Caco-2 (cell line): ENCODE measurements at places on chromosomes 7 and 10.

DNA sequence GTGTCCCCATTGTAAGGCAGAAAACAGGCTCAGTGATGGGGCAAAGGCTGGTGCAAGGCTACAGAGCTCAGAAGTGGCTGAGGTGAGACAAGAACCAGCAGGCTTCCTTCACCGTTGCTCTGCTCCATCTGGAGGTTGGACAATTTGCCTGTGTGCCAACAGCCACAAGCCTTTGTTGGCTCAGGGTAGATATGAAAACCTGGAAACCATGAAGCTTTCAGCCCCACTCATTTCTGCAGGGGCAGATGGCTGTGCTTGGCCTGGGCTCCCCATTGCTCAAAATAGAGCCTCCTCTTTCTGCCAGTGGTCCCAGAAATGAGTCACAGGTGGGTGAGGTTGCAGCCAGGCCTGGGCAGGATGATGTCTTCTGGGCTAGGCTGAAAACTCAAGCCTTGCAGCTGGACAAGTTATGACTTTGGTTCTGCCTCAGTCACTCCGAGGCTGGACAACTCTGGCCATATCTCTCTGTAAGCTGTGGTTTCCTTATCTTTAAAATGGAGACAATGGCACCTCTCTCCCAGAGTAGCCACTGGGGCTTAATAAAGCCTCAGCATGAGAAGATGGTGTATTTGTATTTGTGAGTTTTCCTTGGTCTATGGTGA lies 12.2 kb upstream of the ZNF273 start:
- no peak for DNase-seq

- DNase-seq, result peak; percentile 60
Measured at GRCh38 chr7:6589829-6590644, at the start of gene INTS15. Gene INTS15 (plus strand): TSS chr7:6590021. CDS start chr7:6590284, 263 bp downstream.

DNA sequence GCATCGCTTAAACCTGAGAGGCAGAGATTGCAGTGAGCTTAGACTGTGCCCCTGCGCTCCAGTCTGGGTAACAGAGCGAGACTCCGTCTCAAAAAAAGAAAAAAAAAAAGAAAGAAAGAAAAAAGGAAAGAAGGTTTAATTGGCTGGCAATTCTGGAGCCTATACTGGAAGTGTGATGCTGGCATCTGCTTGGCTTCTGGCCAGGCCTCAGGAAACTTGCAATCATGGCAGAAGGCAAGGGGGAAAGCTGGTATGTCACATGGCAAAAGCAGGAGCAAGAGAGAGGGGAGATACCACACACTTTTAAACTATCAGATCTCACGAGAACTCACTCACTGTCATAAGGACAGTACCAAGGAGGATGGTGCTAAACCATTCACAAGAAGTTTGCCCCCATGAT lies 190.0 kb downstream of the CALN1 start:
- DNase-seq, result no peak

- no peak for DNase-seq
Measured at GRCh38 chr7:108794466-108794865, 224.8 kb downstream of the DNAJB9 start.

DNA sequence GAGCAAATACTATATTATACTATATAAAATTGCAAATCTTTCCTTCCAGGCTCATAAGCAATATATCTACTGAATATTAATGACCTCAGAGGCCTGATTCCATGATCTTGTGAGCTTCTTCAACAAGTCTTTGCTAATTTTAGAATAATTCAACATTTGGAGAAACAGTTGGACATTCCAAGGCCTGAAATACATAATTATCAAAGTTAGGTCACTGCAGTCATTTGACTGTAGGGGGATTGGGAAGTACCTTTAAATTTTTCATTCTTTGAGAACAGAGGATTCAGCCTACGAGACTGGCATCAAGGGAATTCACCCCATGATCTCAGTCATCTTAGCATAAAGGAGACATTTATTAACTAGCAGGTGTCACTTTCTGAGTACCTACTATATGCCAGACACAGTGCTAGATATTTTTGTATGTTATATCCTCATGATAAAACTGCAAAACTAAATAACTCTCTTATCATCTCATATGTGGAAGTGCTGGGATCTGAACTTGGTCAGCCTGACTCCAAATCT lies 85.4 kb downstream of the DOCK4 start:
- DNase-seq, result no peak

DNA sequence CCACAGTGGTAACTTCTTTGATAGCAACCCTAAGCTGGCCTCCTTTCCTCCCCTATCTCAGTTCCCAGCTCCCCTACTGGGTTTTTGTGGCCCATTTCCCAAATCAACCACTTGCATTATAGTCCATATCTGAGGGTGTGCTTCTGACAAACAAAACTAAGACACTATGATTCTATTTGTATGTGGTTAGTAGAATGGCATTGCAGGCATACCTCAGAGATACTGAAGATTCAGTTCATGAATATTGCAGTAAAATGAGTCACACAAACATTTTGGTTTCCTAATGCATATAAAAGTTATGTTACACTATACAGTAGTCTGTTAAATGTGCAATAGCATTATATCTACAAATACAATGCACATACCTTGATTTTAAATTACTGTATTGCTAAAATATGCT lies 15.4 kb upstream of the TMEM243 start:
- DNase-seq, result no peak

- DNase-seq, result no peak
Measured at GRCh38 chr10:15201589-15202300, 33.3 kb upstream of the NMT2 start.

GRCh38 chr7:465710-466400 lies 53.8 kb downstream of the PDGFA start:
- DNase-seq, result no peak

DNA sequence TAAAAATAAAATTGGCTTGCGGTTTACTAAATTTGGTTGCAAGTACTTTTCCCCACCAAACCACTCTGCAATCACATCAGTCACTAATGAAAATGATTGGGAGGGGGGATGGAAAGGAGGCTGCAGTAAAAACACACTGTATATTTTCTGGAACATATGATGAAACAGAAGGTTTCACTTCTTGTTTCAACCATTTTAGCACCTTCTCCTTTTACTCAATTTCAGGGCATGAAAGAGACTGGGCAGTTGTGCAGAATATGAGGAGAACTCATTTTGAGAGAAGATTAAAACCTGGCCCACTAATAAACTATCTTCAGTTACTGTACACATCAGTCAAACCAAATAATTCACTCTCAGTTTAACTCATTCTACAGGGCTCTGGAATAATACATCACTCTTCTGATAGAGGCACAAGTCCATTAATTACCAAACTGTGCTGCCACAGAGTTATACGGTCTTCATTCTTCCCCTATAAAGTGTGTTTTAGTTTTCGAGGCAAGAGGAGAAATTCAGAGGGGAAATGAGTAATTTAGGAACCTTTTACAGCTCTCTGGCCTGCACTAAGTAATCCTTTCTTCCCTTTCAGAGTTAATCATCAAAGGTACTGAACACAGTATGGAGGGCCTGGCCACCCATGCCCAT lies 25.5 kb downstream of the JAZF1 start:
- no peak for DNase-seq

DNA sequence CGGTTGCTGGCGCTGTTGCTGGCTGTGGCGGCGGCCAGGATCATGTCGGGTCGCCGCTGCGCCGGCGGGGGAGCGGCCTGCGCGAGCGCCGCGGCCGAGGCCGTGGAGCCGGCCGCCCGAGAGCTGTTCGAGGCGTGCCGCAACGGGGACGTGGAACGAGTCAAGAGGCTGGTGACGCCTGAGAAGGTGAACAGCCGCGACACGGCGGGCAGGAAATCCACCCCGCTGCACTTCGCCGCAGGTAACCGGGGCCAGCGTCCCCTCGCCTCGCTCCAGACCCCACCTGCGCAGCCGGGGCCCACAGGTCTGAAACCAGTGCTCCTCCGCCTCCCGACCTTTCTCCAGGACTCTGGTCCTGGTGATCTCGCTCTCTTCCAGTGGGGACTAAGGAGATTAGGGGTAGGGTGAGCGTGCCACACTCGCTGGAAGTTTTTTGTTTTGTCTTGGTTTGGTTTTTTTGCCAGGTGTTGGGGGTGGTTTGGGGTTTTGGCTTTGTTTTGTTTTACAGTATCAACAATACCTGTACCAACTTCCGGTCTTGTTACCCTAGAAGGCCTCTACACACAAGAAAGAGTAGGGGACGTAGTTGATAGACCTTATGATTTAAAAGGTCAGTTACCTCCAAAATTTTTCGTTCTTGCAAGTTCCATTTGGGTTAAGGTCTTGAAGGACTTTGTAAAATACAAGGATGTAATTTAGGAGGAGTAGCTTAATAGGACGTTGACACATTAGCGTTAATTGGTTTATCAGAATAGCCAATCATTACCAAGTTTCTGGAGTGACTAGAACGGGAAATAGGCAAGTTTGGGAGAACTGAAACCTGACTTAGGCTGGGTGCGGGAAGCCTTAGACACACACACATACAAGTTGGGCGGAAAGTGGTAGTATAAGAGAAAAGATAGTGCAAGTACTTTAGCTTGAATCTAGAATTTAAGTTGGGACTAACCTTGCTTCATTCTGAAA lies 704 bp downstream of the TNKS2 start:
- peak; percentile 50 for DNase-seq

DNA sequence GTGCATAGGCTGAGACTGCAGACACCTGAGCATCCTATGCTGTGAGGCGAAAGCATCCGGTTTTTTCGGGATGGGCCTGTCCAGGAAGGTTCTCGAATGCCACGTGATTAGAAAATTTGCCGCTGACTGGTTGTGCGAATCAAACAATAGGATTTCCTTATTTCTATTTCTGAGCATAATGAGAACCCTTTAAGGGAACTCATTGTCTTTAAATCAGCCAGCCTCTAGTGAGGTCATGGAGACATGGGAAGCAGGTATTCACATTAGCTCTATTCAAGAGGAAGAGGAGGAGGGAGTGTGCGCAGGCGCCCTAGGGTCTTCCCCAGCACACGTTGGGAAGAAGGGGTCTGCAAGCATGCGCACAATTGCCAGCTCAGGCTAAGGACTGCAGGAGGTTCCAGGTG lies 5.6 kb downstream of the GIMAP1 start:
- no peak for DNase-seq

DNA sequence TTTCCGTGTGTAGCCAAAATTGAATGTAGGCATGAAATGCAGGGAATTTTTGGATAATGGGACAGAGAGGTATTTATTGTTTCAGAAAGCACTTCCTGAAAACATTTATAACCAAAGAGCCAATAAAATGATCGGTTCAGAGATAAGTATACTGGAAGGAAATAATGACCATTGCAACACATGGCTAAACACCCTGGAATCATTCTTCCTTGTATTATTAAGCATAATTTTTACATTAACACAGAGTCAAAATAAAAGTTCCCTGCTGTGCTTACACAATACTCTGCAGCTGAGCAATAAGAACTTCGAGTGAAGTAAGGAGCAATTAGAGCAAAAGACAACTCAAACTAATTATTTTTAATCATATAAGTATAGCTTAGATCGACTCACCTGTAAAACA lies 648.3 kb downstream of the TNS3 start:
- DNase-seq, result no peak

DNA sequence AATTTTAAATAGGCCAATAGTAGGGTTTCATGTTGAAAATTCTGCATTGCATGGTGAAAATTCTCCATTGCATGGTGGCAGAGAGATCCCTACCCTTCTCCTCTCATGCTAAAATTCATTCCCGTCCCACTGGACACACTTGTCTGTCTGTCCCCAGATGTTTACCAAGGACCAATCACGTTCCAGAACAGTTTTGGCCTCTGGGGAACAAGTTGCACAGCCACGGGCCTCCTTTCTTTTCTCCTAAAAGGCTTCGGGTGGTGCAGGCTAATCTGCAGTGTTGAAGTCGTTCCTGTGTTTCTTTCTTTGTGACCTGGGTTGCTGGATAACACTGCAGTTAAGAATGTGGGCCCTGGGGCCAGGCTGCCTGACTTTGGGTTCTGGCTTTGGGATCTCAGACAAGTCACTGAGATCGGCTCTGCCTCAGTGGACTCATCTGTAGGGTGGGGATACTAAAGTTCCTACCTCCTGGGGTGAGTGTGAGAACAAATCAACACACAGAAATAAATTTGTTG lies 113.1 kb upstream of the FAM204A start:
- no peak for DNase-seq

DNA sequence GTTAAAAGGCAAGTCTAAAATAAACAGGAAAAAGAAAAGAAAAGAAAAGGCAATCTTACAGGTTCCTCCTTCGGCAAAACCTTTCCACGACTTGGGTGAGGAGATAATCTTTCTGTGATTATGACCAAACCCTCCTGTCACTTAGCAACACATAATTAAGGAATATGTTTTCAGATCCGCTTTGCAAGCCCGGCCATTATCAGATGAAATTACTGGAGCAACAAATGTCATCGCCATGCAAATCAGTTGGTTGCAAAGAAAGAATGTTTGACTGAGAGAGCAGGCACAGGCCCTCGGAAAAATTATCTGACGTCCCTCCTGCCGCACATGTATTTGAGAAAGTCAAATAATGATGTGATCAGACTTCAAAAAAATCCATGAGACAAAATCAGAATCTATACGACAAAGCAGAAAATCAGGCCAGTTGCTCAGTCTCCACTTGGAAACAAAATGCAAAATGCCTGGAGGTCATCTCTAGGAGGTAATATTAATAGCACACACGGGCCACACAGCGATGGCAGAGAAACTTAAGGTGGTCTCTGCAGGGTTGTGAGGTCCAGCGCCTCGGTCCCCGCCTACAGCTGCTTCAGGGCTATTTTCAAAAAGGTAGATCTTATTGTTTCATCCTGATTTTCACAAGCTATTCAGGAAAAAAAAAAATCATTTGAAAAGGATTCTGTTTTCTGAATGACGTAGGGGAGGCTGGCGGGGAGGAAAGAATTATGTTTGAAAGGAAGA lies 82.7 kb downstream of the ZRANB1 start:
- DNase-seq, result no peak

DNA sequence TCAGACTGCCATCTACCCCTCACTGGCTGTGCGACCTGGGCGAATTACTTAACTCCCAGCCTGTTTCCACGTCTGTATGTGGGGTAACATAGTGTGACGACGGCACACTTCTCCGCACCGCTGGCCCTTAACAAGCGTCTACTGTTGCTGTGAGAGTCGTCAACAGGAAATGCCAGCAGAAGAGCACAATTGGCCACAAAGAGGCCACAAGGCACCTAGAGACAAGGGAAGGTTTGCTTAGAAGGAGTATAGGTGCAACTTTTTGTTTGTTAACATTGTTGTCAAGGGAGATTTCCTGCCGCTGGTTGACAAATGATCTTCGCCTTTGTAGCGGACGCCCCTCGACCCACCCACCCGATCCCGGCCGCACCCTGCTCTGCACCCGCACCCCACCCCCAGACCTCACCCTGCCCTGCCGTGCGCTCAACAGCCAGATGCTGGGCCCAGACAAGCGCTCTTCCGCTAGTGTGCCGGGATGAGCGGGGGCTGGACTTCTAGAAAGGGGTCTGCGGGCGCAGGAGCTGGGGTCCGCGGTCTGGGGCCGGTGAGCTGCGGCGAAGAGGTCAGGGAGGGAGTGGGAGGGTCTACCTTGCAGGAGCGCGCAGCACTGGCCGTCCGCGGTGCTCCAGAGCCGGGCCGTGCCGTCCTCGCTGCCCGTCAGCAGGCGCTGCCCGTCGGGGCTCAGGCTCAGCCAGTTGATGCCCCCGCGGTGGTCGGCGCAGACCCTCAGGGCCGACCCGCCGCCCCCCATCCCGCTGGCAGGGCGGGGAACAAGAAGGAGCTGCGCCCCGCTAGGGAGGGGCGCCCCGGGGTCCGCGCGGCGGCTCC lies 785 bp downstream of the WDR86 start:
- DNase-seq, result no peak

- DNase-seq, result no peak
Measured at GRCh38 chr7:52189153-52189778, 846.2 kb upstream of the POM121L12 start.

GRCh38 chr7:39095875-39096619 lies 118.3 kb downstream of the POU6F2 start:
- DNase-seq, result no peak
